ENCODE measurements at places on chromosomes 3 and 15.

GRCh38 chr3:114110439-114110838 lies 53.9 kb downstream of the QTRT2 start:
- no peak for DNase-seq

GRCh38 chr3:141253811-141254210 lies 22.2 kb downstream of the PXYLP1 start:
- DNase-seq = no peak

- no peak for DNase-seq
Measured at GRCh38 chr3:133428552-133428951, 28.7 kb downstream of the BFSP2 start.

- DNase-seq = no peak
Measured at GRCh38 chr15:99127773-99128172, 22.9 kb downstream of the SYNM start.

GRCh38 chr3:46356909-46357308 lies 3.0 kb downstream of the CCR2 start:
- DNase-seq = no peak

DNA sequence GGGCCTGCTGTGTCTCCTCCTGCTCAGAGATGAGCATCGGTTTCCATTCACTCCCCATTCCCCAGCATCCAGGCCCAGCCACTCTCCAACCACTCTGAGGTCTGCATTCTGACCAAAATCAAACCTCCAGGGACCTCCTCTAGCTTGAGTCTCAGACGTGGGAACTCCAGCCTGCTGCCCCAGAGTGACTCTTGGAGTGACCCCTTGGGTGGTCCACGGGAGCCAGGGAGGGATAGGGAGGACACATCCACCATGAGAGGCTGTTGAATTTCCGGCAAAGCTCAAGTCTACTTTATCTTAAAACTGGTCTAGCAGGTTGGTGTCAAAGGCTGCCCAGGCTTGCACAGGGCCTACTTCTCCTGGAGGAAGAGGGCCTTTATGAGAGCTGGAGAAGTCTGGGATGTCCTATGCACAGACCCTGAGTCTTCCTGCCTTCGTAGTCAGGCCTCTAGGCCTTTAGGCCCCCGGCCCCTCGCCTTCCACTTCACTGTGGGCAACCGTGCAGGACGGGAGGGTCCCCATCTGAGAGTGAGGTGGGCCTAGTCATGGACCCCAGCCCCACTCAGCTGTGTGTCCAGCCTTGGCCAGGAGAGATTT lies 8.9 kb downstream of the CISH start:
- no peak for DNase-seq

GRCh38 chr3:18199757-18200156 lies 225.4 kb downstream of the SATB1 start:
- no peak for DNase-seq

DNA sequence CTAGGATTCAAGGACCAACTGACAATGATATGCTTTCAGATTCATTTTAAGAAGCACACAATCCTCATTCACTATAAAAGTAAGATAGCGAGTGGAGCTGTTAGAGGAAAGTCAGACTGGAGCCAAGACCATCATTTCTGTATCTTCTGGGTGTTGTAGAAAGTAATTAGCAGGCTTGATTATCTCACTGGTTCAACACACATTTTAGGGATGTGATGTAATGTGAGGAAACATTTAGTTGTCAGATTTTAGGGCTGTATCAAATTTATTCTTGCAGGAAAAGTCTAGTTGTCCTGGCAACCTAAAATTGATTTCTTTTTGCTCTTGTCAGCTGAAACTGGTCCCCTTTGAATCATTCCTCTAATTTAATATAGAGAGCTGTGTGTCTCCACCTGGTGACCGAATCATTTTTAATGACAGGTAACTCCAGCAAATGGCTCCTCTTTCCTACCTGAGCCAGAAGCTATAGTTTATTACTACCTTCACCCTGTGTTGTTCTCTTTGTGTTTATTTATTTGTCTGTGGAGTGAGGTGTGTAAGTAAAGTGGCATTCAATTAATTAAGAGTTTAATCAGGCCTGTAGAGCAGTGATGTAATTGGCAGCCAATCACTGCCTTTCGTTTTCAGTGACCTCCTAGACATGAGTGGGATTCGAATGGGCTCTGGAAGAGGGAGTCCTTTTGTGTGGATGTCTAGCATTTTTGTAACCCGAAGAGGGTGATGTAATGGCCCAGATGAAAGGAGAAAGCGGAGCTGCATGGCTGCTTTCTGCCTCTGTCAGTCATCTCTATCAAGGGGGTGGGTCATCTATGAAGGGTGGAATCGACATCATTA lies 125.8 kb downstream of the LPP start:
- DNase-seq = no peak

DNA sequence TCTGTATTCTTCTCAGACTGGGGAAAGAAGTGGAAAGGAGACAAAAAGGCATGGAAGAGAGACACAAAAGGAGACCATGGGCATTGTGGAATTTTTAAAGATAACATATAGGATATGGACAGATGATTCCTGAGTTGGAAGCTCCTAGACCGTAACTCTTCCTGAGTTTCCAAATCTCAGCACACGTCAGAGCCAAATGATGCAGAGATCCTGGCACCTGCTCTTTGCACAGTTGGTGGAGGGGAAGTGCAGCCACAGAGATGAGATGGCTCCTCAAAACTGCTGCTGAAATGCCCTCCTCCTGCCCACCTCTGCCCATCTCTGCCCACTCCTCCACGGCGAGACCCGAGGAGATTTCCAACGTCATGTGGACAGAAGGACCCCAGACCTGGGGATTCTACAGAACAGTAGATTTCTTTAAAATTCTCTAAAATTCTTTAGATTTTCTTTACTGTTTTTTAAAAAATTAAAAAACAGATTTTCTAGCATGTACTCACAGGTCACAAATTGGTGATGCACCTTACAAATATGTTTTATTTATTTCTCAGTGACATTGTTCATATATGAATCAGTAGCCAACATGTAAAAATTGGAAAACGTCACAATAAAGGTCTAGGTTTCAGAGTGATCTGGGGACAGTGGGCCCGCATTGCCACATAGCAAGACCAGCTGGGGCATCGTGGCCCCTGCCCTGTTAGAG lies 8.1 kb downstream of the CPN2 start:
- DNase-seq = no peak

DNA sequence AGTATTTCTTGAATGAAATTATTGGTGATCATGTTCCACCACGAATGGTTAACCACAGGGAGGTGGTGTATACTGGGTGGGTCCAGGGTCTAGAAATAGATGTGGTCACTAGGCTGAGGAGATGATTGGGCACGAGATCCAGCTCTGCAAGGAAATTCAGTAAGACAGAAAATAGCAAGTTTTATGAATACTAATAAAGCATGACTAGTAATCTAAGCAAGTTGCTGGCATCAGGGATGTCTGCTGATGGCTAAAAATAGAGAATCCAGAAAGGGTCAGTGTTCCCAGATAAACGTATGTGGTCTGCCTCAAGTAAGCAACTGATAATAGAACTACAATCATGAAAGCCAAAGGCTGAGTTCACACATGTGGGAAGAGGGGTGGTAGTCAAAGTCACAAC lies 108.3 kb upstream of the FRMD4B start:
- no peak for DNase-seq

DNA sequence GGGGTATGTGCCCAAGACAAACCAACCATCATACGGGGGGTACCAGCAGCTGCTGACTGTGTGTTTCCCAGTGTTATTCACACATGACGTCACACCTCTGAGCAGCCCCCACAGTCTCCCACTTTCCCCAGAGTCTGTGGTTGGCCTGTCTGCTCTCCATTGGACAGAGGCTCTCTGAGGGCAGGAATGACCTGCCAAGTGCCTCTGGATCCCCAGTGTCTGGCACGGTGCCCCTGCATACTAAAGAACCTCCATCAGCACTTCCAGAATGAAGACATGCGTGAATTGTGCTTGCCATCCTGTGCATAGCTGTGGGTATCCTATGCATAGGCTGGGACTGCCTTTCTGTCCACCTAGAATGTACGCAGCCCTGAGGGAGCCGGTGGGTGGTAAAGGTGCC lies 3.5 kb upstream of the CCDC9B start:
- DNase-seq = no peak

GRCh38 chr3:27752926-27753325 lies 30.8 kb upstream of the EOMES start:
- no peak for DNase-seq

- no peak for DNase-seq
Measured at GRCh38 chr15:77482570-77482969, 61.9 kb downstream of the HMG20A start.

DNA sequence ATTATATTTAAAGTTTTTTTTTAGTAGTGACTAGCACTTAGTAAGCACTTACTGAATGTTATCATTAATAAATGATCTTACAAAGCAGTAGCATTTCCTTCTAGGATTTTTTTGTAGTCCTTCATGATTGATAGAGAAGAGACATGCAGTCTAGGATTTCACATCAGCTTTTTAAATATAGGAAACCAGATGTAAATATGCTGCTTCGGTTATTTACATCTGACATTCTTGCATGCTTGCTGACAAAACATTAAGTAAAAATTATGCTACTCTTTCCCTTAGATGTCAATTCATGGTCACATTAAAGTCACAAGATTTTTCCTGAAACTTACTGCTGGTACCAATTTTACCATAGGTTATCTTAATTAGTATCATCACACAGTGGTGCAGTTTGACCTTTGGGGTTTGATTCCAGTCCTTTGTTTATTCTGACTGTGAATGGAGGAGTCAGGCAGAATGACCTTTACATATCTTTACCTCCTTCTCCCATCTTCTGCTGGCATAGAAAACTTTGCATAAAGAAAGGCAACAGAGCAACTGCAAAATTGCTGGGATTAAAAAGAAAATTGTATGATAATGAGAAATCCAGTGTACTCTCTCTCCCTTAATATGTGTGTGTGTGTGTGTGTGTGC lies 286.5 kb downstream of the LPP start:
- DNase-seq = no peak

- no peak for DNase-seq
Measured at GRCh38 chr3:135752851-135753250, 212.7 kb upstream of the PPP2R3A start.

GRCh38 chr15:42315521-42315920 lies 42.3 kb upstream of the TMEM87A start:
- DNase-seq = no peak

DNA sequence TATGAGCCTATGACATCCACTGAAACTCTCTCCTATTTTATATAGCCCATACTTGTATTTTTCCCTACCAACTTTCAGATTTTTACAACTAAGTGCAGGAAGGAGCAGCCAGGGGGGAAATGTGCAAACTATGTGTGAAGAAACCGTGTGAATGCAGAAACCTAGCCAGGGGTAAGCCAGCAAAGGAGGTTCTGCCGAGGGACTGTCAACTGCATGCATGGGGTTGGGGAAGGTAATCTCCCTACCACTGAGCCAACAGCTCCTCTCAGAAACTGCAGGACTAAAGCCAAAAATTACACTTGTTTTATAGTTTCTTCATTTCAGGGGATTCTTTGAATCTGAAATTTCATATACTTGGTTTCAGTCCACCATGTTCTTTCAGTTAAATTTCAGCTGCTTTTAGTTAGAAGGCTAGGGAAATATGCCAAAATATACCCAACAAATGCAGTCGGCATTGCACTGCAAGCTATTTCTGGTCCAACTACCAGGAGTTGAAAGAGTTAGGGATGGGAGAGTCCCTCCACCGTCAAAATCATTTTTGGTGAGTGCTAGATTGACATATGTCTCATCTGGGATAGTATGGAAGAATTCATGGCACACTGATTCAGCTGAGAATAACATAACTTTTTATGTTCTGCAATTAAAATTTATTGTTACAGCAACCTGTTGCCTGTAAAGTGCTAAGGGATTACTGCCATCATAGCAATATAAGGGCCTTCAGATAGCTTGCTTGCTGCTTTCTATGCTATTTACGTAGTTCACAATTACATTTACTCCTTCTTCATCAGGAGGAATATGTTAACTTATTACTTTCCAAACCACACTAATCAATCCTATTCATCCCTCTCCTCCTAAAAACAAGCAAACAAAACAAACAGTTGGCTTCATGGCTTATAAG lies 904.2 kb downstream of the ROBO1 start:
- no peak for DNase-seq

- DNase-seq = no peak
Measured at GRCh38 chr3:157494581-157495281, 8.5 kb downstream of the VEPH1 start.

DNA sequence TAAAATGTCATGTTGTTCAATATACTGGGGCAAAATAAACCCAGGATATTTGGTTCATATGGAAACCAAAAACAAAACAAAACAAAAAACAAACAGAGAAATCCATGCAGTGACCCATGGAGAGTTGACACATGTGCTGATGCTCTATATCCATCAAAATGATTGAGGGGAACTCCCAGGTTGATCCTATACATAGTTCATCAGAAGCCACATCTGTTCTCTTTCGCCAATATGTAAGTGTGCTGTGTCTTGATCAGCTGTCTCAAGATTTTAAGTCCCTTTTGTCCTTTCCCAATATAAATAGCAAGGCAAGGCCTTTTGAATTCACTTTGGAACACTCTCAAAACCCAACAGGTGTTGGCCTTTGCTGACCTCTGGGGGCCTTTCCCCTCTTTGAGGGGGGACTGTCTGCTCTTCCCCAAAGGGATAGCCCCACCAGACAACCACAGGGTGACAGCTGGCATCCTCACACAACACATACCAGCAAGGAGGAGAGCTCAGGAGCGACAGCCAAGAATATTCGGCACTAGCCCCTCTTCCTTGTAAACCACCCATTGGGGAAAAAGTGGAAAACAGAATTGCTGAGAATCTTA lies 209.4 kb upstream of the CD96 start:
- no peak for DNase-seq

DNA sequence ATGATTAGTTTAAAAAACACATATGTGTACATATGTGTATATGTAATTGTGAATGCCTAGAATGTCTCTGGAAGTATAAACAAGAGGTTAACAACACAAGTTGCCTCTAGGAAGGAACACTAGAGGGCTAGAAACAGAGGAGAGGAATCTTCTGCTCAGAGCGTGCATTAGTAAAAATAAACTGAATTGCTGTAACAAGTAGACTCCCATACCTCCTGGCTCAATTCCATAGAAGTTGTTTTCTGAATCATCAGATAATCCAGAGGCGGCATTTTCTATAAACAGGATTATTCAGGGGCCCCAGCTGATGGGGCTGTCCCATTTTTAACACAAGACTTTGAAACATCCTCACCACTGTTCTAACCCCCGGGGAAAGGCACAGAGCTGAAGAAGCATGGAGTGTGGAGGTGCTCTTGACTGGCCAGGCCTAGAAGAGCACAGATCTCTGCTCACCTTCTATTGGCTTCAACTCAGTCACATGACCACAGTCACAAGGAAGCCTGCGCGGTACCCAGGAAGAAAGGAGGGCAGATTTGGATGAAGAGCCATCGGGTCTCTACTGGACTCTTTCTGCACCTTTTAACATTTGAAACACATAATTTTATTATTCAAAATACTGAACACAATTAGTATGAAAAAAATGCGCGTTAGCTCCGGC lies 145.7 kb downstream of the TLE3 start:
- no peak for DNase-seq

- DNase-seq = no peak
Measured at GRCh38 chr3:102189956-102190723, 244.7 kb upstream of the ZPLD1 start.

GRCh38 chr15:36601497-36601932 lies 22.1 kb downstream of the CDIN1 start:
- DNase-seq = no peak

GRCh38 chr15:78854833-78855372 lies 17.8 kb upstream of the MORF4L1 start:
- DNase-seq = no peak

GRCh38 chr3:187000711-187001151 lies 70.4 kb downstream of the ST6GAL1 start:
- no peak for DNase-seq
